ENCODE measurements at places on chromosomes 12 and 14.

DNA sequence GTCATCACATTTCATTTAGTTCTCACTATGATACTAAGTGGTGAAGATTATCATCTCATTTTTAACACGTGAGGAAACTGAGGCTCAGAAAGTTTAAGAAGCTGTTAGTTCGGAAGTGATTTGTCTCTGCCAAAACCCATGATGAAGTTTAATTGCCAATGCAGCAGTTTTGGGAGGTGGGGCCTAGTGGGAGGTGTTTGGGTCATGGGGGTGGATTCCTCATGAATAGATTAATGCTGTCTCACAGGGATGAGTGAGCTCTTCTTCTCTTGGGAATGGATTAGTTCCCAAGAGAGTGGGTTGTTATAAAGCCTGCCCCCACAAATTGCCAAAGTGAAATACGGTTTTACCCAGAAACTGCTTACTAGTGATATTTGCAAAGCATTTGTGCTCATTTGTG, 91.5 kb upstream of the IGF1 start:
- DNase-seq = no peak

DNA sequence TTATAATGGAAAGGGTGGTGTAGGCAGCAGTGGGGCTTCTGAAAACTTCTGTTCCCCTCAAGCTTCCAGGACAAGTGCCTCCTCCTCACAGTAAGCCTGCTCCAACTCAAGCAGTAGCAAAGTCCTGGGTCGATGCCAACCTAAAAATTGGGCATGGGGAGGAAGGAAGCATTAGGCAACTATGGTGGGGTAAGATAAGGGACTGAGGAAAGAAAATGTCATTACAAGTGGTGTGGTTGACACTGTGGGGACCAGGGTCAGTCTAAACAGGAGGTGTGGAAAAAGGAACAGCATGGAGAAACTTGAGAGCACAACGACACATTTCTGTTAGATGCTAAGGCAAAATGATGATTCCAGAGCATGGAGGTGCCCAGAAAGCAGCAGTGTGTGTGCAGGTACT, 34.9 kb downstream of the WIF1 start:
- DNase-seq = no peak

DNA sequence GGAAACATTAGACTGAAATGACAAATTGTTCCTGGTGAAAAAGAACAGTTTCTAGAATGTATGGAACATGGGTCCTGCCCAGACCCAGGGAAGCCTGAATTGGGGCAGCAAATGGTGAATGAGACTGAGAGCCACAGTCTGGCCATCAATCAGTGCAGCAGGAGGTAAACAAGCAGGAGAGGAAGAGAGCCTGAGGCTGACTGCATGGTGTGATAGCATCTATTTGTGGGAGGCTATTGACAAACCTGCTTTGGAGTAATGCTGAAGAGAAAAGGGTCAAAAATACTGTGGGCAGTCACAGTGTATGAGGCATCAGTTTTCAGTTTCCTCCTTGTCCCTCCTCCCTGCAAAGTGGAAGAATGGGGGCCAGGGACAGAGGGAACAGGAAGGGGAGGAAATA, 136.8 kb downstream of the ANKS1B start:
- DNase-seq = no peak

GRCh38 chr14:55329999-55330710, 58.9 kb downstream of the FBXO34 start:
- DNase-seq = peak; percentile 70

GRCh38 chr14:69244946-69245345, 15.0 kb upstream of the GALNT16 start:
- no peak for DNase-seq

GRCh38 chr12:14654842-14655241, 41.6 kb downstream of the GUCY2C start:
- DNase-seq = no peak

- no peak for DNase-seq
Observed at GRCh38 chr14:64026600-64026999, 173.8 kb downstream of the SYNE2 start.

DNA sequence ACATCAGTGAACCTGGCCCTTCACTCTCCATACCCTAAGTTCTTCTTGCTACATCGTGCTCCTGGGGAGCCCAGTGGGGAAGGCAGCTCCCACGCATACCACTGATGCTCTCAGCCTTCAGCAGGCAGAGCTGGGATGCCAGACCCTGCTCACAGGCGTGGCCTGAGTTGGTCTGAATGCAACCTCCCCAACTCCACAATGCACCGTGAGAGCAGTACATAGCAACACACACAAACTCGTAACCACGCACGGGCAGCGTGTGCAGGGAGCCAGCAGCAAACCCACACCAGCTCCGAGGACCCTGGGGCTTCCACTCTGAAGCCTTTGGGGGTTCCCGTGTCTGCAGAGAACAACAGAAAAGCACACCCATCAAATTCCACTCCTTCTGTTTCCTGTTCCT, 37.3 kb downstream of the ANO2 start:
- no peak for DNase-seq

- no peak for DNase-seq
Observed at GRCh38 chr12:25434515-25434914, 118.6 kb downstream of the LMNTD1 start.

- DNase-seq = no peak
Observed at GRCh38 chr14:55858604-55859003, 259.6 kb upstream of the PELI2 start.
